Immature natural killer cell (primary cell): ENCODE measurements at places on chromosomes 7 and 10. TPM values are rescaled to one million over a fixed set of nuclear protein-coding genes. Genes with fewer than 3 reads are reported as not detected.
A peak's percentile ranks its signal among the peaks of the same experiment; 100 is the strongest.

The HOXA2 gene
- polyA plus RNA-seq = not detected

The ACTR3C gene
- 6.5 TPM for polyA plus RNA-seq

DNA sequence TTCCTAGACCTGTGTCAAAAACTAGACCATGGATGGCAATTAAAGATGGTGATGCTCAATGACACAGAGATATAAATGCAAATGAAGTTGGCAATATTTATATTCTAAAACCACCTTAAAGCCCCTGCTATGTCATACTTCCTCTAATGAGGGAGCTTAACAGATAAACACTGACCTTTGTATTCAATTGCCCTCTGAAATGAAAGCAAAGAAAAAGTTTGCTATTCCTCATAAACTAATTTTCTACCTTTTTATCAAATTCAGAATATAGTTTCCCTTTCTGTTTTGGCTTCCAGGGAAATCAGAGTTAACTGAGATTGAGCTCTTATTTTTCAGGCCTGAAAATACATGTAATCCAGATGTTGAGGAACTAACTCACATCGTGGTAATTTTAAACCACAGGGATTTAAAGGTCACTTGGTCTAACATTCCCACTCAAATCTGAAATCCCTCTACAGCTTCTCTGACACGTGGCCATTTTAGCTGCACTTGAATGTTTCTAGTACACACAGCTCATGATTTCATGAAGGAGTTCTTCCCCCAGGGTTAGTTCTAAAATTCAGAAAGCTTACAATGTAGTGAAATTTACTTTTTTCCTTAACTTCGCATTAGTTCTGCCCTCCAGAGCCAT is 37.9 kb upstream of the ABCB5 start:
- no peak overlapping the region for H3K4me3 ChIP-seq
- H3K27ac ChIP-seq = no peak overlapping the region
- H3K4me1 ChIP-seq = no peaks in the 10 kb centered on the region
- no peaks in the 10 kb centered on the region for H3K27me3 ChIP-seq
- no peaks in the 10 kb centered on the region for H3K36me3 ChIP-seq

GRCh38 chr10:28594406-28594805 is 61.5 kb downstream of the WAC start:
- peak overlapping the region; percentile 22 for H3K4me3 ChIP-seq
- peak overlapping the region; percentile 27 for H3K27ac ChIP-seq
- no peaks in the 10 kb centered on the region for H3K27me3 ChIP-seq
- H3K36me3 ChIP-seq = peaks cover 14% of the 10 kb centered on the region
- peaks cover 79% of the 10 kb centered on the region for H3K4me1 ChIP-seq
